ENCODE measurements at places on chromosomes 11 and 22.

GRCh38 chr22:26492220-26492619, 8.5 kb downstream of the SRRD start:
- no peak for DNase-seq

DNA sequence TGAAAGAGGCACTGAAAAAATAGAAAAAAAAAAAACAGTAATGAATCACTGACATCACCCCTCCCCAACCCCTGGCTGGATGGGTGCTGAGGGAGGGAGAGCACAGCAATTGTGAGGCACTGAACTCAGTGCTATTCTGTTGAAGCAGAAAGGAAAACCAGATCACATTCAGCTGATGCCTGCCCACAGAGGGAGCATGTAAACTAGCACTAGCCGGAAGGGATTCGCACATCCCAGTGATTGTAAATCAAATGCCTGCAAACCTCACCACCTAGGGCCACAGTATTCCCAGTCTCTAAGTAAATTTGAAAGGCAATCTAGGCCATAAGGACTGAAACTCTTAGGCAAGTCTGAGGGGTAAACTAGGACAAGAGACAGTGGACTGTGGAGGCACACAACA, 772.0 kb upstream of the CCDC179 start:
- DNase-seq: no peak

DNA sequence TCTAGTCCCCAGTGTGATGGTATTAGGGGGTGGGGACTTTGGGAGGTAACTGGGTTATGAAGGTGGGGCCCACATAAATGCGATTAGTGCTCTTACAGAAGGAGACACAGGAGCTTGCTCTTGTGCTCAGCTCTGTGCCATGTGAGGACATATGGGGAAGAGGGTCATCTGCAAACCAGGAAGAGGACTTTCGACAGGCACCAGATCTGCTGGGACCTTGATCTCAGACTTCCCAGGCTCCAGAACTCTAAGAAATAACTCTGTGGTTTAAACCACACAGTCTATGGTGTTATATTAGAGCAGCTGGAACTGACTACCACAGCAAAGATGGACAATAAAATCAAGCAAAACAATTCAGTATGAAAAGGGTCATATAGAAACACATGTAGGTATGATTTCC, 26.7 kb downstream of the NNMT start:
- no peak for DNase-seq

- DNase-seq: no peak
Observed at GRCh38 chr22:22040472-22040871, 57.9 kb upstream of the TOP3B start.

DNA sequence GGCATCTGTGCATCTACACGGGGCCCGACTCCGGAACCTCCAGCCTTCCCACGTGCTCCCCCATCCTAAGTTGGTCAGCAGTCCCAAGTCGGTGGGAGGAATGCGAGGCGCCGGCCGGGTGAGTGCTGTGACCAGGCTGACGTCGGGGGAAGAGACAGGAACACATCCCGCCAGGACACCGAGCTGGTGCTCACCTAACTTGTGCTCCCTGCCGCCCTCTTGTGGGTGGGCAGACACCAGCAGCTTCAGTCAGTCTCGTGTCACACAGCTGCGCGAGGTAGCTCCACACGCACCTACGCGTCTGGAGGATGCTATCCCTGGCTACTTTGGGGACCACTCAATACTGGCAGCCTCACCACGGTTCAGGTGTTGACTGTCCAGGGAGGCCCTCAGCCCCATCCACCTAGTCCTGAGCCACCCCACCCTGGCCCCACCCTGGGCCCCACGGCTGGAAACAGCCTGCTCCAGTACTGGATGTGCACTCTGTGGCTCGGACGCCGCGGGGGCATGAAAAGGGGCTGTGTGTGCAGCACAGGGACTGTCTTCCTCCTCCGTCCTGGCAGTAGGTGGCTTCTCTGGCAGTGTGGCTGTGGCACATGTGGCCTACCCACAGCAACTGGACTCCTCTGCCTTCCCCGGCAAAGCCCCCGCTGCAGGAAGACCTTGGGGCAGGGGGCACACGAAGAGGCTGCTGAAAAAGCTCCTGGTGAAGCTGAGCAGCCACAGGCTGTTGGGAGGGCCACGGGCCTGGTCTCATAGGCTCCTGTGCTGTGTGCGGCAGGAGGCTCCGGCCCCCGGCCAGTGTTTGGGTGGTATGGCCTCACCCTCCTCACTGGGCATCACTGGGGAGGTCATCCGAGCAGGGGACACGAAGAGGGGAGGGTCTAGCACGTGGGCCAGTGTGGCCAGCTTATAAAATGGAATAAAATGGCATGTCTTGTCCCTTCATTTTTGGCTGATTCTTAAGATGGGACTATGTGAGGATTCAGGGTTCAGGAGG, 11.2 kb upstream of the BID start:
- DNase-seq: peak; percentile 42

GRCh38 chr11:13262096-13262495, 15.5 kb upstream of the BMAL1 start:
- no peak for DNase-seq

DNA sequence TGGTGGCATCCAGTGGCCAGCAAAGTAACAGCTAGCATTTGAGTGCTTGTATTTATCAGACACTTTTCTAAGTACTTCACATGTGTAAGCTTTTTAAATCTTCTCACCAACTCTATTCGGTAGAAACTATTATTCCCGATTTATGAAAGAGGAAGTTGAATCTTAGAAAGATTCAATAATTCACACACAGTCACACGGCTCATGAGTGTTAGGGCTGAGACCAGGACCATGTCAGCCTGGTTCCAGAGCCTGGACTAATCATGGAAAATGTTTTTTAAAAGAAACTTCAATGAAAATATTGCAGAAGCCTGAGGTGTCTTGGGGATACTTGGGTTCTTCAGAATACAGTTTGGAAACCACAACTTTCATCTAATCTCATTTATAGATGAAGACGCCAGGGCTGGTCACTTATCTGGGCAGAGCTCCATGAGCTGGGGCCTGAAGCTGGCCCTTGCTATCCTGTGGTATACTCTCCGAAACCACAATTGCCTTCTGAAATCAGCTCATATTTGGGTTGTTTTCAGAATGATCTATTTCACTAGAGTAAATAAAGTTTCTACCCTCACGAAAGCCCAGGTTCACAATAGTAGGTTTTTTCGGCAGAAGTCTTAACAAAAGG, 4.3 kb upstream of the CRTAM start:
- no peak for DNase-seq

GRCh38 chr22:33748714-33749113, 171.6 kb downstream of the LARGE1 start:
- no peak for DNase-seq

DNA sequence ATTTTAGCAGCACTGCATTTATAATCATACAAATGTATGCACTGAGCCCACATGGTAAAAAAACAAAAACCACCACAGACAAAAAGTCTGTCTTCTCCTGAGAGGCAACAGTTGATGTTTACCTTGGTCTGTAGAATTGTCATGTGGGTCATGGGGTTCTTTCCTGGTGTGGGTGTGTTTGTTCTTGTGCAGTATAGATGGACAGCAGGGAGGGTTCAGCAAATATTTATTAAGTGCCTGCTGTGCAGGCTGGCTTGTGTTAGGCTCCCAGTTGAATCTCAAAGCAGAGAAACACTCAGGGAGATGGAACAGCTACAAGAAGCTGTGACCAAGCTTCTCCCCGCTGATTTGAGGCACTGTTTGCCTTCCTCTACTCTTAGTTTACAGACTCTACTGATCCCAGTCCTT, 82.2 kb downstream of the PISD start:
- DNase-seq: no peak

GRCh38 chr11:31844351-31844750, 33.2 kb upstream of the PAX6 start:
- no peak for DNase-seq

DNA sequence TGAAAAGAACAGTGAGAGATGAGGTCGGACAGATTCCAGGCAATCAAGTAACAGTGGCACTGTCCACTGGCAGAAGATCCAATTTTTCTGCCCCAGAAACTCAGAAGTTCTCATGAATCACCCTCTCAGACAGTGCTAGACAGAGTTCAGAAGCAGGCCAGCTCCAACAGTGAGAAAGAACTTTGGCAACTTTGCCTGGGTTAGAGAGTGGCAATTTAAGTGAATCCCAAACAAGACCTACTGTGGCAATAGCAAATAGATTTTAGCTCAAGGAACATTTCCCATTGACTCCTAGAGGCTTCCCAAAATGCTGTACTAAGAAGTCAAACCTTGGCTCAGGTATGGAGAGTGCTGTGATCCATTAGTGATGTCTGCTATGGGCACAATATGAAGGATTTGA, 12.3 kb downstream of the CD44 start:
- no peak for DNase-seq

GRCh38 chr22:46352276-46352675, 16.8 kb downstream of the TRMU start:
- no peak for DNase-seq

- no peak for DNase-seq
Observed at GRCh38 chr11:130729678-130730300, 186.5 kb downstream of the SNX19 start.

GRCh38 chr22:46116491-46116958, 33.8 kb upstream of the PPARA start:
- peak; percentile 68 for DNase-seq

DNA sequence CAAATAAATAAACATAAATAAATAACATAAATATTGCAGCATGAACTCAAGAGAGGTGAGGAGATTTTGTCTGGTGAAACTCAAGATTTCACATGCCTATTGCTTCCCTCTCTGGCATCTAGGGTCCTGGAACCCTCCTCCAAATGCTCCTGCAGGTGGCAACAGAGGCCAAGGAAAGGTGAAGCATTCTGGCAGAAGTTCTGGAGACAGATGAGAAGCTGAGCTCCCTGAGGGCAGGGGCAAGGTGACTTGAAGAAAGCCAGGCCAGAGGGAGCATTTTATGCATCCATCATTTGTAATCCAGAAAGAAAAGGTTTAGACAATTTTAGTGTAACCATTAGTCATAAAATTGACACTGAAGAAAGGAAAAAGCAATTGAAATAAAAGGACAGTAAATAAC, 64.9 kb downstream of the ENDOD1 start:
- DNase-seq: peak; percentile 13

DNA sequence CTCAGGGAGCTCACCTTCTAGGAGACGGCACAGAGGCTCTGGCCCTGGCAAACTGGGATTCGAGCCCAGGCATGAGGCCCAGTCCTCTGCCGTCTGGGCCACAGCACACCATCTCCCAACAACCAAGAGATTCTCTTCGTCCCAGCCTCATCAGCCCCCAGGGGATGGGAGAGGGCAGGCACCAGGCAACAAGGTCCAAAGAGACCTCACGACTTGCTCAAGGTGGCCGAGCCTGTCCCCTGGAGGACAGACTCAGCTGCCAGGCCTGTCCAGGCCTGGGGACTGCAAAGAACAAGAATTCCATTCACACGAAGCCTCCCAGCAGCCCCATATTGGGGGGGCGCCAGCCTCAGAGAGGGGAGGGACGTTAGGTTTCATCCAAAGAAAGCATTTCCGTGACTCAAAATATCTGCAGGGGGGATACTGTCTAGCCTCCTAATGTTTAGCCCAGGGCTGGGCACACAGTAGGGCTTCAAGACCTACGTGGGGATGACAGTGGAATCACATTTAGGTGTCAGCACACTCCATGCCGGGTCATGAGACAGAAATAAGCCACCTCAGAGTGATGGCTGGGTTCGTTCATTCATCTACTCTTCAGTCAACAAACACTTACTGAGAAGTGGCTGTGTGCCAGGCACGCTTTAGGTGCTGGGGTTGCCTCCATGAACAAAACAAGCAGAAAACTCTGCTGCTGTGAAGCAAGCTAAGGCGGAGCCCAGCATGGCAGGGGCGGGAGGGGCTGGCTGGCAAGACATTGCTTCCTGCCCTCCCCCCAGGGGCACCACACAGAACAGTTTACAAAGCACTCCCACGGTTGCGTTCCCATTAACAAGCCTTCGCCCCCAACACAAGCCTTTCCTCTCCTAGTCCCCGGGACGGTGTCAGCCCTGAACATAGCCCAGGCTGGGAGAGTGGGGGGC, 1.2 kb downstream of the CARNS1 start:
- peak; percentile 60 for DNase-seq

- DNase-seq: no peak
Observed at GRCh38 chr11:61893981-61894380, 2.6 kb upstream of the FADS3 start.

- DNase-seq: no peak
Observed at GRCh38 chr11:128095466-128095981, 491.8 kb downstream of the ETS1 start.

- no peak for DNase-seq
Observed at GRCh38 chr22:26783885-26784284, 126.5 kb downstream of the MIAT start.

DNA sequence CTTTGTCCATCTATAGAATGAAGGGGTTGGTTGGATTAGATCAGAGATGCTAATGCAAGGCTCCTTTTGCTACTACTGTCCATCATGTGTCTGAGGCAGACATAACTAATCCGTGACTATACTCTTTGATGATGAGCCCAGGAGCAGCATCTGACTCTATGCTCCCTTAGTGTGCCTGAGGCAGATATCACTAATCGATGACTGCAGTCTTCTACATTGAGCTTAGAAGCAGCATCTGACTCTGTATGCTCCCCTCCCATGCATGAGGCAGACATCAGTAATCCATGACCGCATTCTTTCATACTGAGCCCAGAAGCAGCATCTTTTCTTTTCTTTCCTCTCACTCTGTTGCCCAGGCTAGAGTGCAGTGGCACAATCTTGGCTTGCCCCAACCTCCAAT, 4.2 kb downstream of the TCN2 start:
- DNase-seq: no peak

- DNase-seq: no peak
Observed at GRCh38 chr11:61091373-61092279, 10.7 kb upstream of the CD5 start.

DNA sequence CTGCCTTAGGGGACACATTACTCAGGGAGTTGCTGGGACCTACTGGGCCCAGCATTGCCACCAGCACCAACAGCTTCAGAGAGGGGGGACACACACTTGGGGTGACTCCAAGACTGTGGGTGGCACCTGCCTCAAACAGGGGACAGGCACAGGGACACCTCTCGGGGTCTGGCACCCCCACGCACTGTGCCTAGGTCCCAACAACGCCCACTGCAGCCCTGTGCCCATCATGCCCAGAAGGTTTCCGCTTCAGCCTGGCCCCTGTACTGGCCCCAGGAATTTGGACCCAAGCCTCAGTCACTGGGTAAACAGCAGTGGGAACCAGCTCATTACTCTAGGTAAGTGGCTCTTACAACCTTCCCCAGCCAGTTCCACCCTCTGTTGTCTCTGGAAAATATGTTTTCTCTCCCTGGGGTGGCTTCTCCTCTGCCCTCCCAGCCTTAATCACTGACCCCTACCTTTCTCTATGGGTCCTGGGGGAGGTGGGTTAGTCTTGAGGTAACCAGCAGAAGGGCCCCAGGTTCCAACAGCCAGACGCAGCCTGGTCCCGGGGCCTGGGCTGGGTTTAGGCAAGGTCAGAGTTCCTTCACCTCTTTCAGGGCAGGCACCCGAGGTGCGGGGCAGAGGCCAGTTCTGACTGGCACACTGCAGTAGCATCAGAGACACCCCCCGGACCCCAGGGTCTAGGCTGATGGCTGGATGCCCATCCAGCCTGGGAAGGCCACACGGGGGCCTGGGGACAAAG, 123.6 kb downstream of the MED15 start:
- DNase-seq: no peak

GRCh38 chr22:44344407-44344806, 31.7 kb upstream of the SHISAL1 start:
- no peak for DNase-seq

All from stimulated activated CD8-positive, alpha-beta memory T cell treated with anti-CD3 and anti-CD28 coated beads, Interleukin-12 subunit alpha, Interleukin-12 subunit beta, amount 100 ng/mL, for 4 hours (primary cell).